Esophagus mucosa (tissue), 1 donor: ENCODE measurements at places on chromosomes 3 and 15. TPM values are rescaled to one million over a fixed set of nuclear protein-coding genes. Genes with fewer than 3 reads are reported as not detected.

DNA sequence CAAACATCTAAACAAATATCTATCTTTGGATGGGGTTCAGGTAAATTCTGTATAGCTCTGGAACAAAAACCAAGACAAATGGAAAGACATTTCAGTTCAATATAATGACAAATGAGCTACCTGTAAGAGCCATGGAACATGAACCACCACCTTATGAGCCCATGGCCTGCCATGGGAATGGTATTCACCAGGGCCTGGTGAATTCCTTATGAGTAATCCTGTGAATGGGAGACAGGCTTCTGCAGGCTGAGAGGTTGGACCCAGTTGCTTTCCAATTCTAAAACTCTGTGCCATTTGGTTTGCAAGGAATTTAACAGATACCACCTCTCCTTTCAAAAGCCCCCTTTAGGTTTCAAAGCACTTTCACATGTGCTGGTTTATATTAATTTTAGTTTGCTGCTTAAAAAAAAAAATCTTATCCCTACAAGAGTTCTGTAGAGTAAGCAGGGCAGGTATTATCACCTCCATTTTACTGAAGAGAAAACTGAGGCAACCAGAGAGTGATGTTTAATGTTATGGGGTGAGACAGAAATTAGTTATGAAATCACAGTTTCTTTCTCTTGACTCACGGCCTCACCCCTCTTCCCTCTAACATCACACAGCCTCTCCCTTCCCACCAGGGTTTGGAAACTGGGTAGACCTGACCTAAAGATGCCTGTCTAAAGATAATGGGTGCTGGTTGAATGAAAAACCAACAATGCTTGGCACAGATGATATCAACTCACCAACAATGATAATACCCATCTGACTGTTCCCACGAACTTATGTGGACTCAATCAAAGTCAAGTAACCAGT lies 397.6 kb upstream of the WNT5A start:
- ATAC-seq: peak; percentile 96

DNA sequence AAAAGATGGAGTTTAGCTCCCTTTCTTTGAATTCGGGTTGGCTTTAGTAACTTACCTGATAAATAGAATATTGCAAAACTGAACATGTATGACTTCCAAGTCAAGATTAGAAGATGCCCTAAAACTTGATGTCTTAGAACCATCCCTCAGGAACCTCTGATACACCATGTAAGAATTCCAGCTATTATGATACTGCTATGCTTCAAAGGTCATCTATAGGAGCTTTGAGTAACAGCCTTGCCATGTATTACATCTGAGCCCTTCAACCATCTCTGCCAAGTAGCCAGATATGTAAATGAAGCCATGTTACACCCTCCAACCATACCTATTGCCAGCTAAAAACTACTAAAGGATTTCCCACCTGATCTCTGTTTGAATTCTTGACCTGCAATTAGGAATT lies 854.2 kb downstream of the SI start:
- no peak for ATAC-seq

- ATAC-seq: peak; percentile 49
Observed at GRCh38 chr15:30940359-30940758, 36.6 kb downstream of the FAN1 start.

DNA sequence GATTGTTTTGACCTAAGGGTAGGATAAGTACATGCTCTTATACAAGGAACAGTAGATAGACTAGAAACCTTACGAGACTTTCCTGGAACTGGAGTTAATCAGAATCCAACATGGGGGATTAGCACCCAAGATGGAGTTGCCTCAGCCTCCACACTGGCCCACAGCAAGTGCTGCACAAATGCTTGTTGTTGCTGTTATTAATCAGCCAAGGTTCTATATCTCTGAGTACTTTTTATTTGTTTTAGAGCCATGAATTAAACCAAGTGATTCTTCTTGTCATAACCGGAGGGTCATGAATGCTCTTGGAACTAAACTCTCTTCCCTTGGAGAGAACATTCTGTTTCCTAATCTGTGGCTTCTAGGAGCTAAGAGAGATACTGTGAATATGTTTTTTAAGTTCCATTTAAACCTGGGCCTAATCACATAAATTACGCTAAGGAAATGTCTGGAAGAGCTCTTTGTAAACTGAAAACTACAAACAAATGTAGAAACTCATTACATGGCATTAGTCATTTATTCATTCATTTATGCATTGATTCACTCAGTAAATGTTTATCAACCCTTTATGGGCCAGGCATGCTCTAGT lies 5.7 kb upstream of the IL16 start:
- no peak for ATAC-seq

The TGFBR2 gene
- total RNA-seq: 14.6 TPM

The SHC4 gene
- total RNA-seq: not detected
